ENCODE measurements at places on chromosomes 16 and 17. TPM values are rescaled to one million over a fixed set of nuclear protein-coding genes. Genes with fewer than 3 reads are reported as not detected.

Gene TAC4
- not detected for total RNA-seq

GRCh38 chr17:66522591-66523272, 220.3 kb downstream of the PRKCA start:
- DNase-seq = no peak

DNA sequence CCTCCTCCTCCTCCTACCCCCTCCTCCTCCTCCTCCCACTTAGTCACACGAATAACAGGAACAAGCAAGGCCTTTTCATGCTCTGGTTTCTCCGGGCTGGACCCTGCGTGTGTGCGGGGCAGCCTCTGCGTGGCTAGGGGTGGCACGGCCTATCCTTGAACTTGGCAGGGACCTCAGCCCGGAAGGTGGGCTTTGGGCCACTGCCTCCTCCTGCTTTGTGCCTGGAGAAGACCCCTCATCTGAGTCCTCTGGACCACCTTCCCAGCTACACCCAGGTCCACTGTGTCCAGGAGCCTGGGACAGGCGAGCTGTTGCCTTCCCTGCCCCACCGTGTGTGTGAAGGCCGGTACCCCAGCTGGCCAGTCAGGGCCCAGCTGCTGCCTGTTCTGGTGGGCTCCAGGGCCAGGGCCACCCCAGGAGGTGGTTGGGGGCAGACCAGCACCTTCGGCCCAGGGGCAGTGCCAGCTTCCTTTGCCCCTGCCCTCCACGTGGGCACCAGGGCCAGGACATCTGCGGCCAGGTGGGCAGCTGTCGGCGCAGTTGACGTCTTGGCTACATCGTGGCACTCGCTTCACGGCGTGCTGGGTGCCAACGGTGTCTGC, 35.4 kb downstream of the GINS2 start:
- no peak for DNase-seq

DNA sequence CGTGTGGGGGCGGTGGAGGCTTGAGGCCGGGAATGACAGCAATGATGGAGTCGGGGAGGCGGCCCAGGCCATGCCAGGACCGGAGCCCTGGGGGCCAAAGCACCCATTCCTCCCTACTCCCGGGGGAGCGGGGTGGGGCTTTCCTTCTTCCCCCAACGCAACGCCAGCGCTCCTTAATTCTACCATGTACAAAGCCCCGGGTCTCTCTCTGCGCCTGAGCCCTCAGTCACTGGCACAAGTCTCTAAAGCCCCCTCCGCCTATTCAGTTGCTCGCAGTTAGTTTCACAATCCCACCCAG, 245 bp upstream of the RNF227 start:
- no peak for DNase-seq

Data from occipital lobe (tissue), 3 donors.